Kidney (tissue), 22 donors: ENCODE measurements at places on chromosomes 2 and 18. TPM values are rescaled to one million over a fixed set of nuclear protein-coding genes. Genes with fewer than 3 reads are reported as not detected.

GRCh38 chr2:42809131-42809818, 16.9 kb upstream of the HAAO start:
- peak; percentile 49 for DNase-seq

GRCh38 chr18:77597726-77598125, 348.1 kb downstream of the GALR1 start:
- no peak for DNase-seq

DNA sequence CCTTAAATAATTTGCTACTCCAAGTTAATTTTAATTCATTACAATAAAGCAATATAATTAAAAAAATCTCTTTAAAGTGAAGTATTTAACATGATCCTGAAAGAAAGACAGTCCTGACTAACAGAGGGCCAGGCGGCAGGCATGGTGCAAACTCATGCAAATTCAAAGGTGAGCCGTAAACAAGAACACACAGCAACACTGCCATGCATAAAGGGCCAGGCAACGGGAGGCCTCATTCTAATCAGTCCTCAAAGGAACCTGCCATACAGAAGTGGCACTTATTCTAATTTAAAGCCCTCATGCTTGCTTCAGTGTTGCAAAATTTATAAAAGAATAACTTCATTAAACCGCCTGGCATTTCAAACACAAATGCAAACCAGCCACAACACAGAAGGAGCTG, 277.0 kb downstream of the ZNF521 start:
- DNase-seq = no peak

DNA sequence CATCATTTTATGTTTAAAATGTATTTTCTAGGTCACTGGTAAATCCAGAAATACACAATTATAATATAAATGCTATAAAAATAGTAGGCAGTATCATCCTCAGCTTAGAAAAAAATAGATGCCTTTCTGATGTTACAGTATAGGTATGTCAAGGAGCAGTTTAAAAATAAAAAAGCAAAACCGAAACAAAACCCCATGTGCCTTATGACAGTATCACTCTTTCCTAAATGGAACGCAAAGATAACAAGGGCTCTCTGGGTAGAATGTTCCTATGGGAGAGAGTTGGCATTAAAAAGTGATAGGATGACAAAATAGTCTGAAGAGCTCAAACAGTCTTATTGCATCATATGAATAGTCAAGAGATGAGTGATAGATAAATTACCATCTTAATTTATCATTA, 172.1 kb downstream of the DSC3 start:
- no peak for DNase-seq

GRCh38 chr2:236338495-236339184, 74.4 kb upstream of the ASB18 start:
- peak; percentile 71 for DNase-seq

DNA sequence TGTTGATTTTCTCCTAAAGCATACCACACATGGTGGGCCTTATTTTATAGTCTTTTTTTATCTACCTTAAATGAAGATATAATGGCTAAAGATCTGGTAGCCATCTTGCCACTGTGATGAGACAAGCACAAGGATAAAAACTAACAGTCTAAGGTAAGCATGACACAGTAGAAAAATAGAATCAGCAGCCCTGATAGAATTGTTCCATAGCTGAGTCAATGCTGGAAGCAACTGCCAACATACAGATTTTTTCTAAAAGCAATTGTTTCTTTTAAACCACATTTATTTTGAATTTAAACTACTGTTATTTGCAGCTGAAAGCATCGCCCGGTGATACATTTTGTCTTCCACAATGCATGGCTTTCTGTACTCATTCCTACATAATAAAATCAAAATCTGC, 1091.5 kb upstream of the CHAC2 start:
- DNase-seq = no peak

DNA sequence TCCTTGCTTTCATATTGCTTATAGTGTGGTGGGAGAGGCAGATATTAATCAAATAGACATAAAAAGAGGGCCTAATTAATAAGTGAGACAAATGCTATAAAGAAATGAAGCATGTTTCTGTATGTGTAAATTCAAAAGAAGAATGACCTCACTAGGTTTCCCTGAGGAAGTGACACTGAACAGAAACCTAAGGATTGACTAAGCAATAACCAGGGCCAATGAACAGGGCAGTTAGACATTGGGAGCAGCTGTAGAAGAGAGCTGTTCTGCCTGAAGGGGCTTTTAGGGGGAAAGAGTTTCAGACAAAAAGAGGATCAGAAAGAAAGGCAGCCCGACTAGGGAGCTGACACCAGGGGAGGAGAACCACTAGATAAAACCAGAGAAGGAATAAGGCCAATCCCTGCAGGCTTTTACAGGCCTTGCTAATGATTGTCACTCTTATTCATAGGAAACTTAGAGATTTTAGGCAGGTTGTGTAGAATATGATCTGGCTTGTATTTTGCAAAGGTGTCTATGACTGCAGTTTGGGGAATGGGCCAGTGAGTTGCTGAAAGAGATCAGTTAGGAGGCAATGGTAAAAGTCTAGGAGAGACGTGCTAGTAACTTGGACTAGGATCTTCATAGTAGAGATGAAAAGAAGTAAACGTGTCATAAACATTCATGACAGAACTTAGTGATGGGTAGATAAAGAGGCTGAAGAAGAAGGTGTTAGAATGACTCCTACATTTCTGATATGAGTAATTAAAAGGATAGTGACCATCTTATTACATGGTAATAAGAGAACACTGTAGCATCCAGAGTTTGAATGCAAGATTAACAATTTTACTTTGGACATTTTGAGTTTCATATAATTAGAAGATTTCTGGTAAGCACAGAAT, 26.8 kb upstream of the NABP1 start:
- DNase-seq = no peak

DNA sequence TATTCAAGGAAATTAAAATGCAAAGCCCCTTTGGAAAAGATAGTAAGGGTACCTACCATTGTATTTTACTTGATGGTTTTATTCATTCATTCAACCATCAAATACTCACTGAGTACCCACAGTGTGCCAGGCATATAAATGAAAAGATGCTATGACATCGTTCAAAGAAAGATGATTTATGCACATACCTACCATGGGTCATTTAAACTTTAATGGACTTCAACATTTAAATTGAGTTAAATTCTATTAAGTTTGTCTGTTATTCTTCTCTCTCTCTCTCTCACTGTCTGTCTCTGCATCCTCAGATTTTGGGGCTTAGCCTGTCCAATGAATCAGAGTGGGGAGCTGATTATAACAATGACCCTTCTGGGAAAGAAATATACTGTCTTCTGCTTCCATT, 87.9 kb downstream of the CERS6 start:
- no peak for DNase-seq

GRCh38 chr2:198359308-198359707, 554.9 kb downstream of the PLCL1 start:
- no peak for DNase-seq

The BCL11A gene
- total RNA-seq = 8.7 TPM

The NEU4 gene
- total RNA-seq = 0.76 TPM
